ENCODE measurements at places on chromosomes 12 and 14.

GRCh38 chr12:86521870-86522269, 265.7 kb upstream of the MGAT4C start:
- DNase-seq, result no peak

DNA sequence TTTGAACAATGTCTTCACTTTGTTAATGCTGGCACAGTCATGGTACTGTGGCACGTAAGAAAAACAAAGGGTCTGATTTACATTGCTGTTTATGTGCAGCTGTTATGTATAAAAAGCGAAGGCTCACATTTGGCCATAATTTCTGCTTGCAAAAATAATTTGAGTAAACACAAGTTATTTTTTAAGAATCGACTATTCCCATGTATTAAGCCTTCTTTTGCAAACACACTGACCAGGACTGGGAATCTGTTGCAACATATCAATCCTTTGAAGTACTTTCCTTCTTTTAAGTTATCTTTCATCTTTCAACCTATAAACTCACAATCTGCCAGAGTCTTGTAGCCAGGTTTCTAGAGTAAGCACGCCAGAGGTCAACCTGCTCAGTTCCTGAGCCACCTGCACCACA, 145.4 kb upstream of the BMP4 start:
- no peak for DNase-seq

- DNase-seq, result no peak
Observed at GRCh38 chr14:68333262-68333661, 459.6 kb downstream of the ZFP36L1 start.

DNA sequence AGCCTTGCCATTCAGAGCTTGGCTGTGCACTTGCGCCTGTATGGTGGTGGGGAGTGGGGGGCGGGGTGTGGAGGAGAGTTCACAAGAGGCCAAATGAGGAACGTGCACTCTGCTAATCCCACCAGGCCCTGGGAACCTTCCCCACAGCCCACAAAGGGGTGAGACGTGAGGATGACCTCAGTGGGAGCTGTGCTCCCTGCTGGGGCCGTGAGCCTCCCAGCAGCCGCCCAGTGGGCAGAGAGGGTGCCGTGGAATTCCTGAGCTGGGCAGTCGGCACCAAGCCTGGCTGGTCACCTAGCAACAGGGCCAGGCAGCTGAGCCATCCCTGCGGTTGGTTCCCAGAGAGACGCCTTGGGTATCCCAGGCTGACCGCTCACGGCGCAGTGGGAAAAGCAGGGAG, 53.7 kb downstream of the CCNK start:
- no peak for DNase-seq

DNA sequence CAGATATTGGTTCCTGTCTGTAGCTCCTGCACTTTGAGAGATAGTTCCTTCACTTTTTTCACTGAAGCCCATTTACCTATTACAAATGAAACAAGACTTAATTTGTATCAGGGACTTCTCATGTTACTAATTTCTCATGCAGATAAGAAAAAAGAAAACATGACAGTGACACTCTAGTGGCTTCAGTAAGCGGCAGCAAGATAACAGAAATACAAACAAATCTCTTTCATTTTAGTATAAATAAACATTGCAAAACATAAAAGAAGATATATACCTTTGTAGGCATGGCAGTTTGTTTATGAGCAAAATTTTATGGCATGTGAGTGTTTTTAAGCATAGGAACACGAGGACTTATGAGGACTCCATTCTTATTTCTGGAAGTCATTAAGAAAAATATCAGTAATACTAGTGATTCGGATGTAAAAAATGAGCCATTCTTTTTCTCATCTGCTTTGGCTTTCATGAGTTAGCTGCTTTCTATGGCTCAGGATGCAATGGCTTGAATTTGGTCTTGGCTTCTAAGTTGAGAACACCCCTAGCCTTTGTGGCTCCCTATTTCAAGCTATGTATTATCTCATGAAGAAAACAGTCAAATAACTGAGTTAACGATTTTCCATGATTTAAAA, 310.1 kb upstream of the RGS6 start:
- no peak for DNase-seq

DNA sequence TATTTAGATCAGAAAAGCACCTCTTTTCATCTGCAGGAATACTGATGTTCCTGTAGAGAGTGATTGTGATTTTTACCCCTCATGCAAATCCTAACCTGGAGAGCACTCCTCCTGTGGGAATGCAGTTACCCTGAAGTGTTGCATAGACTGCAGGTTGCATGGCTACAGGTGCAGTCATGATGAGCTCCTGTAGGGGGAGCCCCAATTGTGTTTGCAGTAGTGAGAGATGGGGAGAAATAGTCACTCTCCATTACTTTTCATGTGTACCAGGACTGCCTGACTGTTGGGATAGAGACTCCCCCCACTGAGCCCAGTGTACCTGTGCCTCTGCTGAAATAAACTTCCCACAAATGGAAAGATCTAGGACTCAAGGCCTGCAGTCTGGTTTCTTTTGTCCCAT, 1086.5 kb downstream of the SLC6A15 start:
- DNase-seq, result no peak

- DNase-seq, result no peak
Observed at GRCh38 chr12:112420740-112421139, 2.0 kb downstream of the PTPN11 start.

GRCh38 chr14:68665131-68665530, 127.7 kb downstream of the ZFP36L1 start:
- DNase-seq, result no peak

GRCh38 chr12:128111333-128111732, 155.6 kb upstream of the TMEM132C start:
- no peak for DNase-seq

GRCh38 chr14:105861985-105862465, 335.6 kb downstream of the TMEM121 start:
- no peak for DNase-seq

DNA sequence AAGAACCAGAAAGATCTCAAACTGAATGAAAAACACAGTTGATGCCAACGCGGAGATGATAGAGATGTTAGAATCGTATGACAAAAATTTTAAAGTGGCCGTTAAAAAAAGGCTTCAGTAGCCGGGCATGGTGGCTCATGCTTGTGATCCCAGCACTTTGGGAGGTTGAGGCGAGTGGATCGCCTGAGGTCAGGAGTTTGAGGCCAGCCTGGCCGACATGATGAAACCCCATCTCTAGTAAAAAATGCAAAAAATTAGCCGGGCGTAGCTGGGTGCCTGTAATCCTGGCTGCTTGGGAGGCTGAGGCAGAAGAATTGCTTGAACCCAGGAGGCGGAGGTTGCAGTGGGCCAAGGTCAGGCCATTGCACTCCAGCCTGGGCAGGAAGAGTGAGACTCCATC, 5.4 kb upstream of the ACVRL1 start:
- no peak for DNase-seq

DNA sequence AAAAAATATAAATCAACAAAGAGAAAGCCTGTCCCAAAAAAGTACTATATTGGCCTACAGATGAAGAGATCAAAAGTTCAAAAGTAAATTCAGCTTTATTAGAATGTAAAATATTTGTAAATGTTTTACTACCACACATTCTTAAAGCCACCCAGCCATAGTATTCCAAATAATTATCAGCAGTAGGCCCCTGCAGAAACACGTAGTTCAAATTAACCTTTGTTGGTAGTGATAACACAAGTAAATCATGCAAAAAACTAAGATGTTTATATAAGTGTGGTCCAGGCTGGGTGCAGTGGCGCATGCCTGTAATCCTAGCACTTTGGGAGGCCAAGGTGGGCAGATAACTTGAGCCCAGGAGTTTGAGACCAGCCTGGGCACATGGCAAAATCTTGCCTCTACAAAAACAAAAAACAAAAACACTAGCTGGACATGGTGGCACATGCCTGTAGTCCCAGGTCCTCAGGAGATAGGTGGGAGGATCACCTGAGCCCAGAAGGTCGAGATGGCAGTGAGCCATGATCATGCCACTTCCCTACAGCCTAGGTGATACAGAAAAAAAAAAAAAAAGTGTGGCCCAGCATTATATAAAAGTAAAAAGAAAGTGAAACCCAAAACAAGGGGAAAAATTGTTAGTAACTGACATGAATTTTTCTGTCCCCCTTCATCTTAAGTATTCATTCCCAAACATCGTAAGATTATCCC, 17.9 kb downstream of the SPTLC2 start:
- DNase-seq, result no peak

- no peak for DNase-seq
Observed at GRCh38 chr14:21023174-21023573, 1.7 kb downstream of the NDRG2 start.

- DNase-seq, result no peak
Observed at GRCh38 chr14:99075771-99076375, 196.1 kb downstream of the BCL11B start.

GRCh38 chr14:105837349-105838063, 311.1 kb downstream of the TMEM121 start:
- no peak for DNase-seq

DNA sequence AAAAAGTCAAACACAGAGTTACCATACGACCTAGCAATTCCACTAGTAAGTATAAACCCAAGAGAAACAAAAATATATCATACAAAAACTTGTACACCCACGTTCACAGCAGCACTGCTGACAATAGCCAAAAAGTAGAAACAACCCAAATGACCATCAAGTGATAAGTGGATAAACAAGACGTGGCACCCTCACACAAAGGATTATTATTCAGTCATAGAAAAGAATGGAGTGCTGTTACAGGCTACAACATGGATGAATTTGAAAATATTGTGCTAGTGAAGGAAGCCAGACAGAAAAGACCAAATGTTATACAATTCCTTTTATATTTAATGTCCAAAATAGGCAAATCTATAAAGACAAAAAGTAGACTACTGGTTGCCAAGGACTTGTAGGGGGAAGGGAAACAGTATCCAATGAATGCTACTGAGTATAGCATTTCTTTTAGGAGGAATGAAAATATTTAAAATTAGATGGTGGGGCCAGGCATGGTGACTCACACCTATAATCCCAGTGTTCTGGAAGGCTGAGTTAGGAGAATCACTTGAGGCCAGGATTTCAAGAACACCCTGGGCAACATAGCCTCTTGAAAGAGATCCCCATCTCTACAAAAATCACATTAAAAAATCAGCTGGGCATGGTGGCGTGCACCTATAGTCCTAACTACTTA, 41.9 kb downstream of the SPTLC2 start:
- no peak for DNase-seq

GRCh38 chr14:100849115-100849781, 23.3 kb downstream of the MEG3 start:
- DNase-seq, result no peak

DNA sequence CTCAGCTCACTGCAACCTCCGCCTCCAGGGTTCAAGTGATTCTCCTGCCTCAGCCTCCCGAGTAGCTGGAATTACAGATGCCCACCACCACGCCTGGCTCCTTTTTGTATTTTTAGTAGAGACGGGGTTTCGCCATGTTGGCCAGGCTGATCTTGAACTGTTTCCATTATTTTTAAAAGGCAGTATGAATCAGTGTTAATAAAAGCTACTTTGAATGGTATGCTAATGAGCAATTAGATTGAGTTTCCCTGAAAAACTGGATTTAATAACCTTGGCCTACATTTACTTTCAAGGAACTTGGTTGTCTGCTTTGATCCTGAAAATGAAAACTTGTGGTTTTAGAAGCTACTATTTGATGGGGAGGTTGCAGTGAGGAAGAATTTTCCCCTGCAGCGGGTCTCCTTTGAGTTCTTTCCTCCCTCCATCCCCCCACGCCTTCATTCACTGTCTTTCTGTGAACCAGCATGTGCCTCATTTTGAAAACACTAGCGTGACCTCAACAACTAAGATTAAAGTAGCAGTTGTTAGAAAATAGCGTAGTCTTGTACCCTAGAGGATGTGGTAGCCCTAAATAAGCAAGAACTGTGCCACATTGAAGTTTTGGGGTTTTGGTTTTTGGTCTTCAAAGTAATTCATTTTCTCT, 17.8 kb upstream of the RPS6KA5 start:
- no peak for DNase-seq

DNA sequence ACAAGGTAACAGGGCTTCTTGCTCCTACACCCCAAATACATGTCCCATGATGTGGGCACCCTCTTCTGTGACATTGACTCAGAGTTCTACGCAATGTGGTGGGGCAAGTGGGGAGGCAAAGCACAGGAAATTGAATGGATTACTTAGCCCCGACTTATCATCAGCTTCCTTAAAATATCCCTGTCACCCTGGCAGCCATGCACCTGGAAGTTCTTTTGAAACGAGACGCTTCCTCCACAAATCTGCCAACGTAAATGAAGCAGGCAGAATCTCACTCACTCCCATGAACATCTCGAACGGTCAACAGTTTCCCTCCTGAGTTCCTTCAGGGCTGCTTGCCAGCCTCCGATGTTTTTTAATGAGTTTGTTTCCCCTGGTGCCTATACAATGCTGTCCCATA, 33.5 kb downstream of the RNFT2 start:
- DNase-seq, result no peak

DNA sequence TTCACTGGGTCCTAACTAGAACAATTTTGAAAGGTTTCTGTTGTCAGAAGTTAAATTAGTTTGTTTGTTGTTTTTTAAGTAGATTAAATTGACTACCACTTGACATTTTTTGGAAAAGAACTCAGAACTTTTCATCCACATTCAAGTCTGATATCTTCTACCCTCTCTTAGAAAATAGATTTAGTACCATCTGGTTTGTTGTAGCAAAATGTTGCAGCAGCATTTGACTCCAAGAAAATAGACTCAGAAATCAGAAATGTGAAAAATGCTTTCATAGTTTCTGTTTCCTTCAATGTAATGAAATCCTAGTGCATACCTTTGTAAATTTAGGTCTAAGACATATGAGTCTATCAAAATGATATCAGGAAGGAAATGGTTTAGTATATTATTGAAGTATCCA, 256.3 kb upstream of the CLEC14A start:
- no peak for DNase-seq

DNA sequence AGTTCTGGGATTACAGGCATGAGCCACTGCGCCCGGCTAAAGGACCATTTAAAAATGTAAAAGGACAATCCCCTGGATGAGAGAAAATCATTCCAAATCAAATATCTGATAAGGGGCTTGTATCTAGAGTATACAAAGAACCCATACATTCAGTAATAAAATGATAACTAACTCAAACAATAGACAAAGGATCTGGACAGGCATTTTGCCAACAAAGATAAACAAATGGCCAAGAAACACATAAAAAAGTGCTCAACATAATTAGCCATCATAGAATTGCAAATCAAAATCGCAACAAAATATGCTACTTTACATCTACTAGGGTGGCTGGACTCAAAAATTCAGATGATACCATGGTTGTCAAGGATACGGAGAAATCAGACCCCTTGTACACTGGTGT, 8.5 kb upstream of the BICD1 start:
- no peak for DNase-seq

DNA sequence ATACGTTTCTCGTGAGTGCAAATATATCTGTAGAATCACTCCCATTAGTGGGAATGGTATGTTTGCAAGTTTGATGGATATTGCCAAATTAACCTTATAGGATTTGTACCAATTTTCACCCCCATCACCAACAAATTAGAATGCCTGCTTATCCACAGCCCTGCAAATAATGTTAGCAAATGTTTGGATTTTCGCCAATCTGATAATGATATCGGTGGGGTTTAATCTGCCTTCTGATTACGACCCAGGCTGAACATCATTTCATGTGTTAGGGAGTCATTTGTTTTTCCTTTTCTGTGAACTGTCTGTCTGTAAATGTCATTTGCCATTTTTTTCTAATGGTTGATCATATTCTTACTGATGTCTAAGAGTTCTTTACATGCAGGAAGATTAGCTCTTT, 4.1 kb upstream of the DAZAP2 start:
- no peak for DNase-seq

GRCh38 chr12:50839042-50839441, 3.7 kb upstream of the TMPRSS12 start:
- DNase-seq, result no peak

Data from stimulated activated CD4-positive, alpha-beta T cell treated with anti-CD3 and anti-CD28 coated beads, Interleukin-1b, Interleukin-23, amount 100 ng/mL, for 1 hour (primary cell).